Fibroblast of lung (primary cell): ENCODE measurements at places on chromosomes 16 and 17. TPM values are rescaled to one million over a fixed set of nuclear protein-coding genes. Genes with fewer than 3 reads are reported as not detected.

GRCh38 chr16:69495821-69496220 lies 69.9 kb upstream of the NFAT5 start:
- DNase-seq = no peak

DNA sequence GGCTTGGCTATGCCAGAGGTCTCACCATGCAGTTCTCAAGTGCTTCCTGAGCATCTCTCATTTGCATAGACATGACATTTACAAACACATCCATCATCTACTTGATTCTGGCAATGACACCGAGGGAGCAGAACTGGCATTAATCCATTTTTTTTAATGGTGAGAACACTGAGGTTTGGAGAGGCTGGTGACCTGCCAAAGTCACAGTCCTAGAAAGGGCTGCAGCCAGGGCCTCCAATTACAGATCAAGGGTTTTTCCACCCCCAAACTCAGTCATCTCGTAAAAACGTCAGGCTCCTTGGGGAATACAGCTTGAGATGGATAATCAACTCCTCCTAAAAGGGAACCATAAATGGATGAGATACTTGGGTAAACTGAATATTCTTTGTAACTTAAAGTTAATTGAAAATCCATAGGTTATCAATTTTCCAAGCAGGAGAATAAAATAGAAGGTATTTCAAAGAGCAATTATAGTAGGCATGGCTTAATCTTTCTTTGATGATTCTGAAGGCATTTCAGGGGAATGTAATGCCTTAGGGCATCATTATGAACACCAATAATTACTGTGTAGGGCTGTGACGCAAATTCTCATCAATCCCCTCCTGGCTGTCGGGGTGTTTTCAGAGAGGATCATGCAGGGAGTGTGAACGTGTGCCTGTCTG lies 9.4 kb upstream of the MEOX1 start:
- peak; percentile 30 for DNase-seq

The KRTAP3-2 gene
- not detected in 2 replicates for total RNA-seq

The SUPT6H gene
- total RNA-seq = 36.7 and 61.6 TPM in 2 replicates

GRCh38 chr17:59695945-59696681 lies 11.1 kb downstream of the PTRH2 start:
- peak; percentile 65 for DNase-seq
